ENCODE measurements at places on chromosomes 5 and 9.

- DNase-seq, result no peak
Observed at GRCh38 chr5:178751286-178751685, 20.8 kb upstream of the ZNF354A start.

GRCh38 chr5:77316871-77317661 lies 106.6 kb downstream of the PDE8B start:
- DNase-seq, result no peak

DNA sequence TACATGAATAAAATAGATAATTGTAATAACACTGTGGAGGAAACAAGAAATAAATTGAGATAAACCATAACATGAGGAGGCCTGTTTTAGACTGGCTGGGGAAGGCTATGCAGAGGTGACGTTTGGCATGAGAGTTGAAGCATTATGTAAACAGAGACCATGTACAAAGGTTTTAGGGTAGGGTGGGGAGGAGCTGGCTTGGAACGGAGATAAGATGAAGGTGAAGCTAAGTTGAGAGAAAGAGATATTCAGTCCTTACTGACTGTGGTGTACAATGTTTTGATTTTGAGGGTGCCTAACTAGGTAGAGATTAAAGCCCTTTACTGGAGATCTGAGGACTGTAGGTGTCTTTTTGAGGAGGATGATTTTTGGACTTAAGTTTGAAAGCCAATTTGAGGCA lies 17.8 kb downstream of the MAN2A1 start:
- no peak for DNase-seq

DNA sequence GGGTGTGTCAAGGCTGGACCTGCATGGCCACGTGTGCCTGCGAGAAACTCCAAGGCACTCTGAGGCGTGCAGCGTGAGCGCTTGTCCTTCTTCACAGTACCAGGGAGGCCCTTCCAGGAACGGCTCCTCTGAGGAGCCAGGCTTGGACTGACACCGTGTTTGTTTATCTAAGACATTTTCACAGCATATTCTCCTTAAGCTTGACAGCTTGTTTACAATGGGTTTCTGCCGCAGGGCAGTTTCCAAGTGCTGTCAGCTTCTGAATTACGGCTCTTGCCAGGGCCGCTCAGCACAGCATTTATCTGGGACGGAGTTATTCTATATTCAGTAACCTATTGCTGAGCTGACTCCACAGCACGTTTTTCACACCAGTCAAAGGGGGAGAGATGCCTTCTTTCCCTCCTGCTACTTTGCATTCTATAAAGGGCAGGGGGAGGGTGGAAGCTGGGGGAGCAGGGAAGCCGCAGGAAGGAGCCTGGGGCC lies 98.4 kb downstream of the LMNB1 start:
- no peak for DNase-seq

DNA sequence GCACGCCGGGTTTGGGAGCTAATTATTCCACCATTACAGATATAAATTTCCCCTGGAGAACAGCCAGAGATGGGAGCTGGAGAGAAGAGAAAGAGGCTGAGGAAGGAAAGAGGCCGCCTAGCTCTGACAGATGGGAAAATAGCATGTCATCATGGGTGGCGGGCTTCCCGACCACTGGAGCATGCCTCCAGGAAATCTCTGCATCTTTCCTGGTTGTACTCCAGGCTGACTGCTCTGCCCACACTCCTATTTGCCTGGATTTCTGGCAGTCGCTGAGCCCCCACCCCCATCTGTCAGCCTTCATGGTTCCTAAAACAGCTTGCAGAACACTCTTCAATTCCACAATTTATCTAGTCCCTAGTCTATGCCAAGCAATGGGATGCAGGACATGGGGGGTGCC lies 14.3 kb upstream of the GABRP start:
- DNase-seq, result no peak

GRCh38 chr5:3734632-3735031 lies 139.0 kb downstream of the IRX1 start:
- no peak for DNase-seq

- DNase-seq, result no peak
Observed at GRCh38 chr9:86591472-86591871, 237.3 kb upstream of the TUT7 start.

All from NCI-H1436 treated with DMSO at 0.1 percent for 48 hours (cell line).